ENCODE measurements at places on chromosomes 1 and 21. TPM values are rescaled to one million over a fixed set of nuclear protein-coding genes. Genes with fewer than 3 reads are reported as not detected.

Gene IL22RA1
- polyA plus RNA-seq, result not detected

Gene CAMSAP2
- polyA plus RNA-seq, result 9.1 TPM

Gene ATP5PO
- polyA plus RNA-seq, result 437 TPM

Gene ATPAF1
- 41.2 TPM for polyA plus RNA-seq

Gene TRIM17
- polyA plus RNA-seq, result 1.4 TPM

Gene SPATA1
- polyA plus RNA-seq, result 2.8 TPM

Gene OR2L8
- not detected for polyA plus RNA-seq

DNA sequence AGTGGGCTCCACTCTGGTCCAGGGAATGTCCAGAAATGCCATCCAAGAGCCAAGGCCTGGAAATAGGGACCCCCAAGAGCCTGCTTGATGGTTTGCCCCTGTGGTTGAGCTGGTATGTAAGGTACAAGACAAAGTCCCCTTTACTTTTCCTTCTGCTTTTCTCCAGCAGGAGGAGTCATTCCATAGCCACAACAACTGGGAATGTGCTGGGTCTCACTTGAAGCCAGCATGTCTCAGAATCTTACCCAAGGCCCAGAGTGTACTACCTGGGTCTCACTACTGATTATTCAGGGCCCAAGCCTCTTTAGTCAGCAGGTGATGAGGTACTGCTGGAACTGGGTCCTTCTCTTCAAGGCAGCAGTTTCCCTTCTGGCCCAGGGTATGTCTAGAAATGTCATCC, 62.1 kb upstream of the CD55 start:
- H3K36me3 ChIP-seq, result no peaks in the 10 kb centered on the region
- no peaks in the 10 kb centered on the region for H3K4me1 ChIP-seq
- no peak overlapping the region for H3K27ac ChIP-seq
- H3K4me3 ChIP-seq, result no peak overlapping the region

GRCh38 chr1:5888606-5889211, 103.5 kb downstream of the NPHP4 start:
- no peak overlapping the region for H3K4me3 ChIP-seq
- H3K36me3 ChIP-seq, result no peaks in the 10 kb centered on the region
- no peak overlapping the region for H3K27ac ChIP-seq
- H3K4me1 ChIP-seq, result no peaks in the 10 kb centered on the region
- H3K27me3 ChIP-seq, result no peaks in the 10 kb centered on the region

GRCh38 chr1:7199077-7199779, 414.0 kb downstream of the CAMTA1 start:
- no peaks in the 10 kb centered on the region for H3K27me3 ChIP-seq
- H3K4me1 ChIP-seq, result no peaks in the 10 kb centered on the region
- no peaks in the 10 kb centered on the region for H3K36me3 ChIP-seq
- no peak overlapping the region for H3K27ac ChIP-seq
- no peak overlapping the region for H3K4me3 ChIP-seq
- peak; percentile 43 for DNase-seq

DNA sequence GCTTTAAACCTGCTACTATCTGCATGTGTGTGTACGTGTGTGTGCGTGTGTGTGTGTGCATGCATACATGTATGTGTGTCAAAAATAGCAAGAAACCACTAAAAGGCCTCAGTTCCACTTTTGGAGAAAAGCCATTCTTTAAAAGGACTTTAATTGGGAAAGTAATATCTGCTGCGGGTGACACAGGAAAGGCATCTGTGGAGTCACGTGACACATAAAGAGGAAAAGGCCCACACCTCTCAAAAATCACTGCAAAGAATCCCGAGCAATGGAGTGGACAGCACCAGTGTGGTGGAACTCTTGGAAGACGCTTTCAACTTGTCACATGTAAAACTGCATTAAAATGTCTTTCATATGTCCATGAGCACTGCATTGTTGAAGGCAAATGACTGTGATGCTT, 63.6 kb downstream of the DSCAM start:
- no peaks in the 10 kb centered on the region for H3K4me1 ChIP-seq
- no peak for DNase-seq
- no peaks in the 10 kb centered on the region for H3K27me3 ChIP-seq
- H3K27ac ChIP-seq, result no peak overlapping the region
- H3K4me3 ChIP-seq, result no peak overlapping the region
- no peaks in the 10 kb centered on the region for H3K36me3 ChIP-seq

DNA sequence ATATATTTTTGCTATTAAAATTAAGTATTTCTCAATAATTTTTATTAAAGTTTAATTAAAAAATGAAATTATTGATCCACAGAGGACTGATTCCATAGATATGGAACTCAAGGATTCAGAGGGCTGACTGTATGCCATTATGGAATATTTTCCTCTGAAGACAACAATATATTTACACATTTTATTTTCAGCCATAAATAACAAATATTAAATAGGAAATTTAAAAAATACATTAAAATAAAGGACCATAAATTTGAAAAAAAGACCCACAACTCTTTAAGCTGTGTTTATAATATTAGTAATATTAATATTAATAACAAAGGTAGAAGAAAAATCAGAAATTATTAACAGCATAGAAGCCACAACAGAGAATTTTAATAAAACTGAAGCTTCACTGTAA, 18.2 kb downstream of the RGS13 start:
- H3K36me3 ChIP-seq, result no peaks in the 10 kb centered on the region
- no peaks in the 10 kb centered on the region for H3K27me3 ChIP-seq
- no peak overlapping the region for H3K4me3 ChIP-seq
- DNase-seq, result no peak
- H3K4me1 ChIP-seq, result no peaks in the 10 kb centered on the region

- no peak overlapping the region for H3K4me3 ChIP-seq
- DNase-seq, result no peak
- no peaks in the 10 kb centered on the region for H3K27me3 ChIP-seq
- H3K4me1 ChIP-seq, result peaks cover 2% of the 10 kb centered on the region
Measured at GRCh38 chr1:183675381-183675780, 22.3 kb upstream of the APOBEC4 start.

- no peak for DNase-seq
- H3K36me3 ChIP-seq, result no peaks in the 10 kb centered on the region
- no peak overlapping the region for H3K4me3 ChIP-seq
- no peaks in the 10 kb centered on the region for H3K27me3 ChIP-seq
- H3K27ac ChIP-seq, result no peak overlapping the region
Measured at GRCh38 chr1:71695821-71696220, 586.5 kb downstream of the NEGR1 start.

DNA sequence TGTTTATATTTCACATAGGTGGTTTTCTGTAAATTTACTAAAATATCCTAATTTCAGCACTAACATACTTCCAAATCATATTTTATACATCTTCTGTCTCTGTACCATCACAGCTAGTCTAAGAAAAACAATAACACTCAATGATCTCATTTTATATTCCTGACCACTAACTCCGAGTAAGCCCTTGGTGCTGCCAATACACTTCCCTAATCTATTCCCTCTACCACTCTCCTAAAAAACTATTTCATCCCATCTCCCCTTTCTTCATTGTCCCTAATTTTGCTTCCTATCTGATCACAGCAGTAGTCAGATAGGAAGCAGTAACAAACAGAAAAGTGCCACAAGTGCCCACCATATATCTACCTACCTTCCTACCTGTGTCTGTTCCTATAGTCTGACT, 36.2 kb downstream of the ASH1L start:
- H3K27me3 ChIP-seq, result no peaks in the 10 kb centered on the region
- no peaks in the 10 kb centered on the region for H3K36me3 ChIP-seq
- H3K4me3 ChIP-seq, result no peak overlapping the region

GRCh38 chr1:235709018-235709417, 59.4 kb upstream of the GNG4 start:
- no peak overlapping the region for H3K4me3 ChIP-seq
- no peak overlapping the region for H3K27ac ChIP-seq
- H3K27me3 ChIP-seq, result no peaks in the 10 kb centered on the region
